Stimulated activated CD4-positive, alpha-beta T cell treated with anti-CD3 and anti-CD28 coated beads, Interleukin-1b, Interleukin-23, amount 100 ng/mL, for 4 hours (primary cell): ENCODE measurements at places on chromosomes 11 and 22.

DNA sequence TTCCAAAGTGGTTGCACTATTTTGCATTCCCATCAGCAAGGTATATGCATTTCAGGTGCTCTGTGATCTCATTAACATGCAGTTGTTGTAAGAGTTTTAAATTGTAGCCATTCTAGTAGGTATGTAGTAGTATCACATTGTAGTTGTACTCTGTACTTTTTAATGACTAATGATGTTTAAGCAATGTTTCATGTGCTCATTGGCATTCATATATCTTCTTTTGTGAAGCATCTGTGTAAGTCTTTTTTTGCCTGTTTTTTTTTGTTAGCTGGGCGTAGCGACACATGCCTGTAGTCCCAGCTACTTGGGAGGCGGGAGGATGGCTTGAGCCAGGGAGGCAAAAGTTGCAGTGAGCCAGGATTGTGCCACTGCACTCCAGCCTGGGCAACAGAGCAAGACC, 11.3 kb upstream of the TRIM29 start:
- no peak for DNase-seq

GRCh38 chr11:12006552-12007229, 1.7 kb downstream of the DKK3 start:
- DNase-seq: no peak

DNA sequence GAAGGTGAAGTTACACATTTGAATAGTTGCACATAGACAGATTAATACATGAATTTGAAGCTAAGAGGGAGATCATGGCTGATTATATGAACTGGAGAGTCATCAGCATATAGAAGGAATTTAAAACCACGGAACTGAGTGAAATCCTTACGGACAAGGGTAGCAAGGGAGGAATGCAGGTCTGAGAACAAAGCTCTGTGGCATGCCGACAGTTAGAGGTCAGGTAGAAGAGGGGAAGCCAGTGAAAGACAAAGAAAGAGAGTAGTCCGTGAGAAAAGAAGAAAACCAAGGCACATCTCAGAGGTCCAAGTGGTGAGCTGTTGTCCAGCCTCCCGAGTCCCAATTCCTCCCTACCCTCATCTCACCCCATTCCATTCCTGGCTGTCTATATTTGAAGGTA, 11.8 kb upstream of the SYT9 start:
- no peak for DNase-seq

DNA sequence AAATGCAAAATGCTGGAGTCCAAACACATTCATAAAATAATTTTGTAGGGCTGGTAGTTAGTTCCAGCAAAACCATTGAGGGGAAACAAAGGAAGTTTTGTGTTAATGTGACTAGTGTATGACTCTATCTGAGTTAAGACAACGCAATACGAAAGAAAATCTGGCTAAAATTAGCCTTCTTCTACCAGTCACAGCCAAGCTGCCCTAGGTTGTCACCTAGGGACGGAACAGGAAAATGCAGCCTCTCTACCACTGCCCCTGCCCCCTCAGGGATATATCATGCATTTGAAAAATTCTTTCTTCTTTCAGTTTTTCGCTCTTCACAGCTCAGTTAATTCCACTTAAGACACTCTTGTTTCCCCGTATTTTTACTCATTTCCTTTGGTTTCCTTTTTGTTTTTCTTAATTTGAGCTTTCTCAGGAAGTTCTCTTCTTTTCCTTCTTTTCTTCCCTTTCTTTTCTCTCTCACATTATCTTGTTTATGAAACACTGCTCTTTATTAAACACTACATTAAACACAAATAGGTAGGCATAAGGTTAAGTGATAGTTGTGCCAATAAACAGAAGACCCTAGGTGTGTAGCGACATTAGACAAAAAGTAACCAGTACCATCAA, 30.6 kb downstream of the KIRREL3 start:
- no peak for DNase-seq

GRCh38 chr11:57301711-57302423, 22.9 kb downstream of the TNKS1BP1 start:
- DNase-seq: no peak

DNA sequence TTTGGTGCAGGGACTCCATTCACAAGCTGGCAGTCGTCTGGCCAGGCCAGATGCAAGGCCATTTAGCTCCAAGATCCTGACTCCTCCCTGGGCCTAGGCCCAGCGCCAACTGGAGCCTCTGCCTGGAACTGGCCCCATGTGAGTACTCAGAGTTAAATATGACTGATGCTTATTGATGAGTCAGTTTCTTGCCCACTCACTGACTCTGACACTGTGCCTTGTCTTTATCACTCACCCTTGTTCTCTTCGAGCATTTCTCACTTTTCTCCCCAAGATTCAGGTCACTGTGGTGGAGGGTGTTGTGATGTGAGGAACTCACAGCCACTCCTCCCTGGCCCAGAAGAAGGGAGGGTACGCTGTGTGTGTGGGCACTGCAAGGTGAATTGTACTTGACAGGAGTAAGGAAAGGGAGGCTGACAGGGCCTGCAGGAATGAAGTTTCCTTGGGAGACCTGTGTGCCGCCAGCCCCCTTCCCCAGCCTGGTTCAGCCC, 23.2 kb upstream of the ST3GAL4 start:
- no peak for DNase-seq

DNA sequence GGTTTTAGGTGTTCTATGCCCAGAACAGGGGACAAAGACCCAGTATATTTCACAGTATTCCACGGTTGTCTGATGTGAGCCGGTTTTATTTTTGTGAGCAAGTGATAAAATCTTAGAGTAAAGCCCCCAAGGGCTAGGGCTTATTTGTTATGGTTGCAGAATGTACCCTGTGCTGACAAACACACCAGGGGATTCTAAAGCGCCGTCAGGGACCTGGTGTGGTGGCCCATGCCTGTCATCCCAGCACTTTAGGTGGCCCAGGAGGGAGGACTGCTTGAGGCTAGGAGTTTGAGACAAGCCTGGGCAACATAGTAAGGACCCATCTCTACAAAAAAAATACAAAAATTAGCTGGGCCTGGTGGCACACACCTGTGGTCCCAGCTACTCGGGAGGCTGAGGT, 22.8 kb downstream of the MRPL21 start:
- DNase-seq: no peak

GRCh38 chr22:50436841-50437341, 37.9 kb downstream of the SBF1 start:
- no peak for DNase-seq

DNA sequence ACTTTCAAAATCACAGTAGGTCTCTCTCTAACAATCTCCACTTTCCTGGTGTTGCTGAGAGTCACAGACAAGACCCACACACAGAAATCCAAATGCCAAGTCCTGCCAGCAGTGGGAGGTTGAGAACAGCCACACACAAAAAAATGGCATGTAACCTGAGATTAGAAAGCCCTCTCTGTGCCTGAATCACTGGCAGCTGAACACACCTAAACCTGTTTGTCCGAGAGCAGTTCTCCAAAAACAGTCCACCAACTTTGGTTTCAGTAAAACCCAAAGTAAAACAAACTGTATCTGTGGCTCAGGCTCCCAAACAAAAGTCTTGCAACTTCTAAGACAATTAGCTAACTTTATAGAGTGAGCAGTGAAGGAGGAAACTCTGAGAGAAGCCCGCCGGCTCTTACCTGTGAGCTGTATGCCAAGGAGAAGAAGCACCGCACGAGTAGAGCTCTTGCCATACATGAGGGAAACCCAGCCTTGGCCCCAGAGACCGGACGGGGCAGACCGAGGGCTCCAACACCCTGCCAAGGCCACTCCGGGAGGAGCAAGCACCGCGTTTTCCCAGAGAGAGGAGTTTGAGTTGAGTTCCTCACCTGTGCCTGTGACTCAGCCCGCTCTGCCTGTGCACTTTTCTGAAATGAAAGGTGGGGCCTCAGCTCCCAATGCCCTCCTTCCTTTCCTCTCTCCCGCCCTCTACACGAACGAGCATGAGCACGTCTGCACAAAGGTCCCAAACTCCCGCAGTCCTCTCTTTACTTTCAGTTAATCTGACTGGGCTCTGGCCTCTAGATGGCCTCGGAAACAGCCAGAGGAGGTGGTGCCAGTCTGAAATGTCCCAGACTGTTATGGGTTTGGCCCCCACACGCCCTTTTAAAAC, at the start of gene MPZL2:
Gene MPZL2 (minus strand): TSS at position 603 of the 874 bp plus-strand sequence. CDS start 144 bp downstream, at position 459.
- DNase-seq: no peak

- DNase-seq: no peak
Observed at GRCh38 chr11:6667733-6668374, 12.2 kb upstream of the DCHS1 start.

- DNase-seq: no peak
Observed at GRCh38 chr11:106276859-106277436, 199.5 kb downstream of the AASDHPPT start.

- no peak for DNase-seq
Observed at GRCh38 chr11:120431633-120432032, 79.9 kb upstream of the GRIK4 start.

- DNase-seq: no peak
Observed at GRCh38 chr11:18394928-18395734, 768 bp downstream of the LDHA start.

DNA sequence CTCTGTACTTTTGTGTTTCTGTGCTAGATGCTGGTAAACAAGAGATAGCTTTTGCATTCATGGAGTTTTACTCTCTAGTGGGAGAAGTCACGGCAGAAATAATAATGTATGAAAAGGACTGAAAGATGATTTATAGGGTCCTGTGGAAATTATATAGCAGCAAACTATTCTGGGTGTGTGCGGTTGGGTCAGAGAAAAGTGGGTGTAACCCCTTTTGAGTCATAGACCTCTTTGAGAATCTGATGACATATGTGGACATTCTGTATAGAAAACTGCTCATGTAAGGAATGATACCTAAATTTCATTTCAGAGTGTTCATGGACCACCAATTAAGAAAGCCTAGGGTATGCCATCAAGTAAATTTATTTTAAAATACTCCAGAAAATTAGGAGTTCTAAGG, 54.4 kb downstream of the TMEM135 start:
- no peak for DNase-seq

DNA sequence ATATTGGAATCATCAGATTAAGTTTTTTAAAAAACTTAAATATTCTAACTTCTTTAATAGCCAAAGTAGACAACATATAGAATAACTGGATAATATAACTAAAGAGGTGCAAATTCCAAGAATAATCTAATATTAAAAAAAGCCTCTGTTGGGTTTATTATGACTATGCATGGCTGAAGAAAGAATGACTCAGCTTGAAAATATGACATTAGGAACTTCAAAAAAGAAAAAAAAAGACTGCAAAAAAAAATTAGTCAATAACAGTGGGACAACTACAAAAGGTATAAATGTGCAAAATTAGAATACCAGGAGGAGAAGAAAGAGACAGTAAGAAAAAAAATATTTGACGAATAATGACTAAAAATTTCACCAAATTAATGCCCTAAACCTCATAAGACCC, 1178.0 kb downstream of the JRKL start:
- no peak for DNase-seq

GRCh38 chr11:117992136-117992535, 5.9 kb downstream of the IL10RA start:
- no peak for DNase-seq

DNA sequence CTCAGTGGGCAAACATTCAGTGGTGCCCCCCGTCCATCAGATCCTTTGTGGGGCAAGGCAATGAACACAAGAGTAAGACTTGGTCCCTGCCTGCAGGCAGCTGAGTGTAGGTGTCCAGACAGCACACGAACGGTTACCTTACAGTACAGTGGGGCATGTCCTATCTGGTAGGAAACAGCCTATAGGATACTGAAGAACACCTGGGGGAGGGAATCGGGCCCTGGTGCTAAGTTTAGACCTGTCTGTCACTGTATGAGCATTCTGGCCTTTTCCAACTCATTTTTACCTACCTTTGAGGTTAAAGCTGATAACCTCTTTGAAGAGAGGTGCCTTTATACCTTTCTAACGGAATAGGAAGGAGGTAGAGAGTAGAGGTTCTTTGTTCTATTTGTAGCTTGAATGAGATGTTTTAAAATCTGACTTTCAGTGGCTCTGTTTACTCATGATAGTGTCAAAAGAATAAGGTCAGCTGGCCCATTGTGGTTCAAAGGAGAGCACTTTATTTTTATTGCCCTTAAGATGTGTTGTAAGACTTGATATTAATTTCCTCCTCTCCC, 8.9 kb downstream of the ZNRF3 start:
- DNase-seq: no peak
